ENCODE measurements at places on chromosomes 5 and 9.
A peak's percentile ranks its signal among the peaks of the same experiment; 100 is the strongest.

DNA sequence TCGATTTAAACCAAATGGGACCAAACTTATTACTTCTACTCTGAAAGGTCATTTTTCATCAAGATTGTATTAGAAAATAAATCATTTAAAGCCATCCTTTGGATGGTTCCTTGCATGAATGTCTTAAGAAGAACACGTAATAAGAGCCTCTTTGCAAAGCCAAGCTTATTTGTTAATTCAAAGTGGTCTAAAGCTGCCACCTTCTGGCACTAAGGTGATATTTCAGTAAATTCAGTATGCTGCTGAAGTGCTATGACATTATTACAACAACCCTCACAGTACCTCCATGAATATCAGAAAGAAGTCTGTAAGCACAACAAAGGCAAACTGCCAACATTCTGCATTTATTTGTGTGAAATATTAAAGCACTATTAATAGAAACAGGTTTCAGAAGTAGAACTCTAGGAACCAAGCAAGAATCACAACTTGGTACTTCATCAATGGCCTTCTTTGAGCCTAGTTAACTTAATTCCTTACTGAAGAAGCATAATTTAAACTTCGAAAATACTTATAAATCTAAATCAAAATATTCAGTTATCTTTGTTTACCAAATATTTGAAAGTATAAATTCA is 53.1 kb upstream of the TYRP1 start:
- DNase-seq = peak; percentile 49

- peak; percentile 7 for DNase-seq
Measured at GRCh38 chr5:106140101-106140500, 1530.6 kb downstream of the EFNA5 start.

GRCh38 chr9:118362123-118362522 is 657.9 kb downstream of the TLR4 start:
- peak; percentile 14 for DNase-seq

GRCh38 chr9:104068546-104068945 is 25.6 kb upstream of the SMC2 start:
- no peak for DNase-seq

GRCh38 chr5:88675168-88675707 is 207.7 kb downstream of the MEF2C start:
- no peak for DNase-seq

- peak; percentile 62 for DNase-seq
Measured at GRCh38 chr9:112049811-112050516, 125.1 kb downstream of the SUSD1 start.

GRCh38 chr5:75612901-75613300 is 1.6 kb downstream of the ANKDD1B start:
- no peak for DNase-seq

DNA sequence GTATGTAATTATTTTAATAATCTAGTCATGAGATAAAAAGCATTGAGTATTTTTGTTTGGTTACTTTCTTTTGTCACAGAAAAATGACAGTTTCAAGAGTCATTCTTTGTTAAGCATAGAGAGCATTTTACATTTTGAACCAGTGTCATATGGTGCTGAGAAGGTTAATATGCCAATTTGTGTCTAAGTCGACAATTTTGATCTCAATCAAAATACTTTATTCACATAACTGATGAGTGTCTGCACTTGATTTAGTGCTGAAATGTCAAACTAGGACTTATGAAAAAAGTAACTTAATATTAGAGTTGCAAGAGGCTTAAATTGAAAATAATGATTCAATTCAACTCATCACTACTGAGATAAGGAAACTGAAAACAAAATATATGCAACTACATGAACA is 1804.6 kb upstream of the ACO1 start:
- DNase-seq = no peak

GRCh38 chr9:33813712-33814641 is 3.0 kb upstream of the UBE2R2 start:
- peak; percentile 81 for DNase-seq

GRCh38 chr5:38317868-38318267 is 59.5 kb downstream of the EGFLAM start:
- DNase-seq = no peak

GRCh38 chr5:17005107-17005828 is 69.2 kb upstream of the MYO10 start:
- DNase-seq = peak; percentile 40

GRCh38 chr9:119559056-119559455 is 189.8 kb upstream of the BRINP1 start:
- DNase-seq = no peak
